Stimulated activated CD8-positive, alpha-beta memory T cell treated with anti-CD3 and anti-CD28 coated beads, Interleukin-2, amount 100 ng/mL, for 1 hour (primary cell): ENCODE measurements at places on chromosomes 7 and 10.

- no peak for DNase-seq
These were observed 1.2 kb upstream of the SP8 start for GRCh38 chr7:20787660-20788419.

DNA sequence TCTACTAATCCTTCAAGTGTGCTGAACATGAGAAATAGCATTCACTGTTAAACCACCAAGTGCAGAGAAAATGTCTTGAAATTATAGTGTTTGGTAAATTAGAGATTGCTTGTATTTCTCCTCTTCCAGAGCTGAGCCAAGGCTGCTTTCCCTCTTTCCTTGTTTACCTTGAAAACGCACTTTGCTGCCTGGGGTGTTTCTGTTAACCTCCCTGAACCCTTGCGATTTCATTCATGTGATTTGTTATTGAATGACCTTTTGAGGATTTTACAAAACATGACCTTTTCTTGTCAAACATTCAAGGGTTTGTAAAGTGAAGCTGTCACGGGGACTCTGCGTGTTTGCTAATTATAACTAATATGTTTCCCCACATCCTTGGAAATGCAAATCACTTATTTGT is 169.4 kb downstream of the LRMDA start:
- DNase-seq, result no peak

DNA sequence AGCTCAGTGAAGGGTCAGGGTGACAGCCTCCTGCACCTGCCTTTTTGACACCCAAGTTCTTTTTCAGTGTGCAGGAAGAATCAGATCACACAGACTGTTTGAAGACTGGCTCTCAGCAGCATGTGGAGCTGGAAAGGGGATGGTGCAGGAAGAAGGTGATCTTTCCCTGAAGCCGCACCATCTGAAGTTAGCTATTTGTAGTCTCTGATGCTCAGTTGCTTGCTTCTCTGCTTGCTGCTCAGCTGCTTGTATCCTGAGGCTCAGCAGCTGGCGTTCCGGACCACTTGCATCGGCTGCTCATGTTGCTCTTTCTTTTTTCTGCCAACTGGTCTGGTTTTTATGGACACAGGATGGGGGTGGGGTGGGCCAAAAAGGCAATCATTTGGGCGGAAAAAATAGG is 15.8 kb upstream of the DNMBP start:
- DNase-seq, result no peak

- no peak for DNase-seq
These were observed 17.0 kb downstream of the ASL start for GRCh38 chr7:66092654-66093053.

- DNase-seq, result no peak
These were observed 91.2 kb upstream of the OIT3 start for GRCh38 chr10:72802332-72802731.

DNA sequence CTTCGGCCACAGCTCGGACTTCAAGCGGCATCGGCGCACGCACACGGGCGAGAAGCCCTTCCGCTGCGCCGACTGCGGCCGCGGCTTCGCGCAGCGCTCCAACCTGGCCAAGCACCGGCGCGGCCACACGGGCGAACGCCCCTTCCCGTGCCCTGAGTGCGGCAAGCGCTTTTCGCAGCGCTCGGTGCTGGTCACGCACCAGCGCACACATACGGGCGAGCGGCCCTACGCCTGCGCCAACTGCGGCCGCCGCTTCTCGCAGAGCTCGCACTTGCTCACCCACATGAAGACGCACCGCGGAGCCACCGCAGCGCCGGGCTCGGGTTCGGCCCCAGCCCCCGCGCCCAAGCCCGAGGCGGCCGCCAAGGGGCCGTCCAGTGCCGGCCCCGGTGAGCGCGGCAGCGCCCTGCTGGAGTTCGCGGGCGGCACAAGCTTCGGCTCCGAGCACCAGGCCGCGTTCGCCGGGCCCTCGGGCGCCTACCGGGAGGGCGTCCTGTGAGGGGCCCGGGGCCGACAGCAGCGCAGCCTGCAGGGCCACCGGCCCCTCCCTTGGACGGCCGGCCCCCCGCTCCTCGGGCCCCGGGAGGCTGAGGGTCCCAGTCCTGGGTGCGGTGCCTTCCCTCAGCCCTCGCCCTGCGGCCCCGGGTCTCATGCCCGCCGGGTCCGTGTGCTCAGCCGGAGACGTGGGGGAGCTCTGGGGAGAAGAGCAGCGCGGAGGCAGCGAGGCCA is 17.2 kb downstream of the ZNF316 start:
- no peak for DNase-seq

GRCh38 chr10:1358860-1359625 is 302.9 kb downstream of the WDR37 start:
- DNase-seq, result no peak

DNA sequence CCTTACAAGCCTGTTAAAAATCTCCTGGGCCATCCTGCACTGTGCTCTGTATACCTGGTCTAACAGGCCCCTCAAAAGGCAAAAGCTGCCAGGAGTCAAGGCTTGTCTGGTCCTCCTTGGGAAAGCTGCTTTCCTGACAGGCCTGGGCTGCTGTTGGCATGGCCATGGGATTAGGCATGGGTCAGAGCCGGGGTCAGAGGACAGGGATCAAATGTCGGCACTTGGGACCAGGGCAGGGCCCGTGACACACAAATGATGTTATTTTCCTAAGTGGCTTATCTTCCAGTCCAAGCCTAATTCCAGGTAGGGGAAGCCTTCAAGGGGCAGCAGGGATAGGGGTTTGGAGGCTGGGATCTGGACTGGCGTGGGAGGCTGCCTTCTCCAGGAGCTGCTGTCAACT is 191.5 kb upstream of the GPR26 start:
- no peak for DNase-seq

- peak; percentile 16 for DNase-seq
These were observed 23.7 kb downstream of the RTKN2 start for GRCh38 chr10:62244785-62245467.

GRCh38 chr7:1781369-1781768 is 111.3 kb downstream of the ELFN1 start:
- DNase-seq, result no peak

DNA sequence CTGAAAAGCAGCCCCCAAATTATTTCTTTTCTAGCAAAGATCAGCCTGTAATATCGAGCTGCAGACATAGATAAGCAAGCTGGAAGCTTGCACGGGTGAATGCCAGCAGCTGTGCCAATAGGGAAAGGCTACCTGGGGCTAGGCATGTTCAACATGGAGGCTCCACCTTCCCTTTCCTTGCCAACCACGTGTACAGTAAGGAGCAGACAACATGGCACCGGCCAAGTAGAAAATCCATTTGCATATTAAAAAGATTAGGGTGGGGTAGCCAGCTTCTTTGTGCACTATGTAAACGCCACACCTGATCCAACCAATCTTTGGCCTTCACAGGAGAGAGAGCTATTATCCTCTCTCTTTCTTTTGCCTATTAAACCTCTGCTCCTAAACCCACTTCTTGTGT is 56.7 kb upstream of the SEPHS1 start:
- no peak for DNase-seq

GRCh38 chr10:62183857-62184795 is 84.5 kb downstream of the RTKN2 start:
- DNase-seq, result no peak

DNA sequence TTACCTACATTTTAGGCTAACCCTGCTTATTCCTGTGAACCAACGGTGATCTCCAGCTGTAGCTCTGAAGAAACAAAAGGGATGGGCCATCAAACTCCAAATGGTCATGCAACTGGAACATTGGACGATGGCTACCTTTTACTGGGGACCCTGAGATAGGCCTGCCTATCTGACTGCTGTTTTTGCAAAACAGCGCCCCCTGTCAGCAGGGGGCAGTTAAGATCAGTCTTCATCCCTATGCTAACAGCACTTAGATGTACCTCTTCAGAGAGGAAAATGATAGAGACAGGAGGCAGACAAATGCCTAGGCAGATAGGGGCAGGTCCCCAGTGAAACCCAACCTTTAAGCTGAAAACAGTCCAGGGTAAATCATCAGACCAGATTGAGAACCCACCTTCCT is 1085.4 kb upstream of the SORCS1 start:
- no peak for DNase-seq
